CD4-positive, alpha-beta memory T cell (primary cell): ENCODE measurements at places on chromosomes 1 and 21.

- DNase-seq: no peak
These were observed 105.5 kb downstream of the TOMM20 start for GRCh38 chr1:235022981-235023710.

DNA sequence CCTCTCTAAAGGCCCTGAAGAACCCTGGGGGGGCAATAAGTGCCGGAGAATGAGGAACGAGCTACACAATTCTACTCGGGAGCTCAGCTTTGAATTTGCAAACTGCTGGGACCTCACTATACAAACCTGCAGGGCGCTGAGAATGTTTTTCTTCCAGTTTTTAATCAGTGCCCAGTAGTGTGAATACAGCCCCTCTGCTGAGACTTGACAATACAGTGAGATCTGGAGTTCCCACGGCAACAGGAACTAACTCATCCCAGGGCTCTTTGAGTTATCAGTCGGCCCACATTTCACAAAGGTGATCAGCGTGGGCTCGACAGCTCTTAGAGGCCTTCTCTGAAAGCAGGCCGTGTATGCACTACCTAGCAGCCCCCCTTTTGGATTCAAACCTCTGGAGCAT lies 41.7 kb downstream of the TMEM53 start:
- no peak for DNase-seq

DNA sequence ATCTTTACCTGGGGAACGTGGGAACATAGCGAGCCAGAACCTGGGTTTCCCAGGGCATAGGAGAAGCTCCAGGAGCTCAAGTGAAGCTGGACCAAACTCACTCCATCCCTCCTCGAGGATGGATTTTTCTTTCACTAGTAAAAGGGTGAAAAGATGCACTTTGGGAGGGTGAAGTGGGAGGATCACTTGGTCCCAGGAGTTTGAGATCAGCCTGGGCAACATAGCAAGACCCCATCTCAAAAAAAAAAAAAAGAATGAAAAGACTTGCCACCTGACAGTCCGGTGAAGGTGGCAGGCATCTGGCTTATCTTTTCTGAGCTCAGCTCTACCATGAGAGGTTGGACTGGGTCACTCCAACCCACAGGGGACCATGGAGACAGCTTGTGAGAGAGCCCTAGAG lies 42.3 kb downstream of the CHAF1B start:
- DNase-seq: no peak

- DNase-seq: no peak
These were observed 98.6 kb downstream of the ADGRL2 start for GRCh38 chr1:81899214-81899821.

DNA sequence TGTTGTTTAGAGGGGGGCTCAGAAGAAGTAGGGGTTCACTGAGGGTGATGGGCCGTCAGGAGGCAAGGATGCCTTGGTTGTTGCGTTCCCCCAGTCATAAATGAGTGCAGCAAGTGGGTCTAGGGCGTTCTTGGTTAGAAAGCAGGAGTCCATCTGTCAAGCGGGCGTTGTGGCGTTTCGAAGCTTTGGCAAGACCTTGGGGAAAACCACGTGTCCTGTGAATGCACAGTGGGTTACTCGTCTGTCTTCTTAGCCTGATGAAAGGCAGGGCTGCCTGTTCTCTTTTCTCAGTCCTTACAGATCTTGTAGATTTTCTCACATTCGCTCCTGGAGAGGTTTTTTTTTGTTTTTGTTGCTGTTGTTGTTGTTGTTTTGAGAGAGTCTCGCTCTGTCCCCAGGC lies 6.3 kb upstream of the ZNF496 start:
- no peak for DNase-seq

DNA sequence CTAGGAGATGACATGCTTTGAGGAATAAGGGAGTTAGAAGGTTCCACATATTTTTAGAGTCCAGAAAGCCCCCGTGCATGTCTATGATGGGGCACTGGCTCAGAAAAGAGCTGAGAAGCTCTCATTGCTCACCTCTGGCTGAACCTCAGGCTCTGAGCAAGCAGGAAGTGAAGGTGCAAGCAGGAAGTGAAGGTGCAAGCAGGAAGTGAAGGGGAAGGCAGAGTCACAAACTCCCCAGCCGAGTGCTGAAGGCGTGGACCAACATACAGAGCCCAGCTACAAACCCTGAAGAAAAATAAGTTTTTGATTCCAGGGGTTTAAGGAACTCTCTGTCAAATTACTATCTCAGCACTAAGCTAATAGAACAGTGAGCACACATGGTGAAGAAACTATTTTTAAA lies 7.0 kb downstream of the KRTAP10-8 start:
- peak; percentile 78 for DNase-seq

- no peak for DNase-seq
These were observed 19.1 kb downstream of the SELP start for GRCh38 chr1:169610858-169611257.

GRCh38 chr1:236354330-236355147 lies 39.5 kb upstream of the EDARADD start:
- DNase-seq: no peak

- no peak for DNase-seq
These were observed 851 bp downstream of the TCP10L start for GRCh38 chr21:32584472-32584871.

DNA sequence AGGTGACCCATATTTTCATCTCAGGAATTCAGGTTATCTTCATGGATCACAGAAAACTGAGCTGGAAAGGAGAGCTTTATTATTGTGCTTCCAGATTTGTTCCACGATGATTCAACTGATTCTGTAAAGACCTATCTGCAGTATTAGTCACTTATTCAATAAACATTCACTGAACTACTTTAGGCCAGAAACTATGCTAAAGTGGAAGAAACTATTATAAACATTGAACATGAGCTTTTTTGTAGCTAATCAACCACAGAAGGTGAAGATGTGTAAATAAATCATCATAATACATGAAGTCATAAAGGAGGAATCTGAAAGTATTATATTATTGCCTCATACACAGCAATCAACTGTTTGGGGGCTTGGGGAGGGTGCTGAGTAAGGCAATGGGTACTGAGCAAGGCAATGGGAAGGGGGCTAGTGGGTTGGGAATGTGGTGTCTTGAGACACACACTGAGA lies 30.6 kb upstream of the EXO1 start:
- DNase-seq: no peak

DNA sequence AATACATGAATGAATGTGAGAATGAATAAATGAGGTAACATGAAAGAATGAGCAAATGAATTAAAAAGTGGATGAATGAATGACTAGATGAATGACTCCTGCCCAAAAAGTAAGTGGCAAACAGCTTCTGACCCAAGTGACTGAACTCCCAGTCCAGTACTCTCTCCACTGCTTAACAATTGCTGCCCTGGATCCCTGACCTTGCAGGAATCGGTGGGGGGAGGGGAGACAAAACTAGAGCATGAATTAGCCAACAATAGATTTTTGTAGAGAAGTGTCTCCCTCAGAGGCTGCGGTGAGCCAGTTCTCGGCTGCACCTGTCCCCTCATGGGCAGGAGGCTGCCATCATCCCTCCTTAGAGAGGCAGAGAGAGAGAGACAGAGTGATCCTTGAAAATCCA lies 5.9 kb upstream of the GRIK3 start:
- DNase-seq: no peak

DNA sequence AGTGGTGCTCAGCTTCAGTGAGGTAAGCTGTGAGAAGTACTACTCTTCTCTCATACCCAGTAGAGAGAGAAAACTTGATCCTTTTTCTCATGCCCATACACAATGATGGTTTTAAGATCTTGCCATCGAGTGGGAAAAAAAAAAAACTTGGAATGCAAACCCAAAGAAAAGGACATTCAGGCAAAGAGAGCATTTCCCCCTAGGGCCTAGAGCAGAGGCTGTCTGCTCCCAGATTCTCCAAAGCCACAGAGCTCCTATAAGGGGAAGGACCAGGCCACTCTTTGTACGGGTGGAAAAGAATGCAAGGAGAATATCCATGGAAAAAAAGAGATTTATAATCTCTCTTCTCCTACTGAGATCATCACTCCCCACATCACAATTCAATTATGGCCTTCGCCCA lies 34.9 kb downstream of the MROH9 start:
- no peak for DNase-seq

- DNase-seq: no peak
These were observed 393.7 kb downstream of the HLX start for GRCh38 chr1:221272940-221273339.

GRCh38 chr1:2556277-2556677 lies at the start of gene TNFRSF14:
Gene TNFRSF14 (plus strand): TSS chr1:2556371. CDS start chr1:2556665, 294 bp downstream.
- peak; percentile 88 for DNase-seq

DNA sequence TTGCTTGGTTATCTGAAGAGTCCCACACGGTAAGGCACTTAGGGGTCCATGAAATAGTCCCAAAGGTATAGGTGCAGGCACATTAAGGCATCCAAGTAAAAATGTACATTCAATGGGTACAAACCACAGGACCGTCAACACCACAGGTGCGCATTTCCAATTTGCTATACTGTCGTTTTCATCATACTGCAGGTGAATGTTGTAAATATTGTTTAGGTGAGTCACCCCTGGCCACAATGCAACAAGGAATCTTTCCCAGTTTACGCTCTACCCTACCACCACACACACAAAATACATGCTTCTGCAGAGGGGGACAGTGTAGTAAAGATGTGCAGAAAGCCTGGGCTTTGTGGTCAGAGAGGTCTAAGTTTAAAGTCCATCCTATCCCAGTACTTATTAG lies 13.7 kb downstream of the CADM3 start:
- no peak for DNase-seq

DNA sequence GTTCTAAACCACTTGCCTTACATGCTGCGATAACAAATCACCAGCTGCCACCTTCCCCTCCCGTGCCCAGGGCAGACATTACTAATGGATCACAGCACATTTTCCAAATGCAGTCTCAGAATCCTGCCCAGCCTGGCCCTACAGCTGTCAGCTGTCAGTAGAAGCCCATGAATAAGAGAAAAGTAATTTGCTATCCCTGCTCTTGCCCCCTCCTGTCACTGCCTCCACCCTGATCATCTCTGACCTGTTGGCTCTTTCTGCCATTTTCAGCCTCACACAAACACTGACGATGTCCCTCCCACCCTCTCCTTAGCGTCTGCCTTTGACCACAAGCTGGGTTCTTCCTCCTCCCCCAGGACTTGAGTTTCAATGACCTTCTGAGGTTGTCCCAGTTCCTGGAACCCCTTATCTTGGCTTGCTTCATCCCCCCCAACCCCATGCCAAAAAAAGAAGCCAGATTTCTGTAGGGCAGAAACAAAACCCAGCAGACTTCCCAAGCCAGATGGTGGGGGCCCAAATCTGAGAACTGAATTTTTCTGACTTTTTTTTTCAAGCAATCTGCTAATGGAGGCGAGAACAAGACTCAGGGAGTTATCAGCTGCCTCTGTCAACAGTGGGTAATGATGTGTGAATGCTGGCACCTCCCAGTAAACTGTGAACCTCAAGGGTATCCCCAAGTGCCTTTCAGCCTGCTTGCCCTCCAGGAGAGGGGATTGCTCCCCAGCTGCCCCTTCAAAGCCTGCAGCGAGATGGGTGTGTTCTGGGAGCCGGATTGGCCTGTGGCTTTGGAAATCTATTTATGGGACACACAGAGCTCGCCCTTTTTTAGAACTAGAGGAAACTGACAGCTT lies 216.5 kb upstream of the VAMP3 start:
- DNase-seq: no peak

GRCh38 chr1:77281491-77282186 lies at the start of gene AK5:
Gene AK5 (plus strand): TSS chr1:77282019. CDS start chr1:77282314, 295 bp downstream.
- DNase-seq: no peak

DNA sequence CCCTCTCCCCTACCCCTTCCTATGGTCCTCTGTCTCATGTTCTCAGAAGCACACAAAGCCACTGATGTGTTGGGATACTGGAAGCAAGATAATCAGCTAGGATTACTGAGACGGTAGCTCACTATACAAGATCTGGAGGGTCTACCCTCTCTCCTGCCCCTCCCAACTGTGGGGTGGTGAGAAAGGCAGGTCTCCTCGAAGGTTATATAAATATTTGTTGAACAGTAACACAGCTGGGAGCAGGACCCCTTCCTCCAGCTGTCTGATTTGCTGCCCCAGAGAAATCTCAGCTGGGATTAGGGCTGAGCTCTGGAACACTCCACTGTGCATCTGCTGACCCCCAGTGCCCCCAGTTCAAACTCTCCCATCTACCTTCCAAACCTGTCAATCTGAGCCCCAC lies 94.2 kb upstream of the IPO9 start:
- DNase-seq: no peak

DNA sequence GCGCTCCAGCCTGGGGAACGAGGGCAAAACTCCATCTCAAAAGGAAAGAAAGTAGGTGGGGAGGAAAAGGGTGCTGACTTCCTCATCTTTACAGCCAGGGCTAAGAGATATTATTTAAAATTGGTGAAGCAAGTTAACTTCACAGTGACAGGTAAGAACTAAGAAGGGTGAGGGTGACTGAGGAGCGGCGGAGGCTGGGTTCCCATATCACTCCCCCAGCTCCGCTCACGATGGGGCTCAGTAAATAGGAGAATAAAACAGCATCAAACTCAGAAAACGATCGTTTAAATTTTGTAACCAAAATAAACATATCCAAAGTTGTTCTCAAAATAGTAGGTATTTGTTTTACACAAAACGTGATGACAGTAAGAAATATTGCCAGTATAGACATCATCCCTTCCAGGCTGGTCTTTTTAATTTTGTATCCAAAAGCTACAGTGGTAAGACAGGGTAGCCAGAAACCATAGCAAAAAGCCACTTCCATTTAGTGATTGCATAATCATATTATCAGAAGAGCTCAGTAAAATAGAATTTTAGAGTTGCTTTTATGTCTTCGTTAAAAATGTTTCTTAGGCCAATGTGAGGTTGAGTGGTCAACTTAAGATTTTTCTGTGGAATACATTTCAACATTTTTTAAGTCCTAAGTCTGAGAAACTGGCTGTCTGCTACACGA lies 26.2 kb upstream of the ADARB1 start:
- no peak for DNase-seq

DNA sequence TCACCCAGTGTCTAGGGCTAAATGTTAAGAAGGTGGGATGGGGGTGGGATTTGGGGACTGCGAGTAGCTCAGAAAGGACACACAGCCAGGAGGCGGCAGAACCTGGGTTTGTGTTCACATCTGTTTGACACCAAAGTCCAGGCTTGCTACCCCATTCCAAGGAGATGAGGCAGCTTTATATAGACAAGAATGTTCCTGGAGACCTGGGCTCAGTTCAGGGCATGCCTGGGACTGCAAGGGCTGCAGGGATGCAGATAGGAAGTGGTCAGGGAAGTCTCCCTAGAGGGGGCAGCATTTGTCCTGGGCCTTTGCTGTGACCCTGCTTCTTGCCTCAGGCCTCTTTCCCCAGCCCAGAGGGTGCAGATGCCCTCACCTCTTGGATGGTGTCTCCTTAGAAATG lies 16.3 kb downstream of the PADI3 start:
- no peak for DNase-seq

GRCh38 chr21:25176637-25177412 lies 430.5 kb downstream of the MRPL39 start:
- DNase-seq: no peak

DNA sequence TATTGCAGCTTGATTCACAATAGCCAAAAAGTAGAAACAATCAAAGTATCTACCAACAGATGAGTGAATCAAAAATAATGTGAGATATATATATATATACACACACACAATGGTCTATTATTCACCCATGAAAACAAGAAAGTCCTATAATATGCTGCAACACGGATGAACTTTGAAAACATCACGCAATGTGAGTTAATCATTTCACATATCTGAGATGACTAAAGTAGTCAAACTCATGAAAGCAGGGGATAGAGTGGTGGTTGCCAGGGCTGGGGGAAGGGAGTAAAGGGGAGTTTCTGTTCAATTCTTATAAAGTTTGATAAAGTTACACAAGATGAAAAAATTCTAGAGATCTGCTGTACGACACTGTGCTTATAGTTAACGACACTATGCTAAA lies 1234.8 kb downstream of the MRPL39 start:
- no peak for DNase-seq
